ENCODE measurements at places on chromosomes 5 and 9. TPM values are rescaled to one million over a fixed set of nuclear protein-coding genes. Genes with fewer than 3 reads are reported as not detected.

DNA sequence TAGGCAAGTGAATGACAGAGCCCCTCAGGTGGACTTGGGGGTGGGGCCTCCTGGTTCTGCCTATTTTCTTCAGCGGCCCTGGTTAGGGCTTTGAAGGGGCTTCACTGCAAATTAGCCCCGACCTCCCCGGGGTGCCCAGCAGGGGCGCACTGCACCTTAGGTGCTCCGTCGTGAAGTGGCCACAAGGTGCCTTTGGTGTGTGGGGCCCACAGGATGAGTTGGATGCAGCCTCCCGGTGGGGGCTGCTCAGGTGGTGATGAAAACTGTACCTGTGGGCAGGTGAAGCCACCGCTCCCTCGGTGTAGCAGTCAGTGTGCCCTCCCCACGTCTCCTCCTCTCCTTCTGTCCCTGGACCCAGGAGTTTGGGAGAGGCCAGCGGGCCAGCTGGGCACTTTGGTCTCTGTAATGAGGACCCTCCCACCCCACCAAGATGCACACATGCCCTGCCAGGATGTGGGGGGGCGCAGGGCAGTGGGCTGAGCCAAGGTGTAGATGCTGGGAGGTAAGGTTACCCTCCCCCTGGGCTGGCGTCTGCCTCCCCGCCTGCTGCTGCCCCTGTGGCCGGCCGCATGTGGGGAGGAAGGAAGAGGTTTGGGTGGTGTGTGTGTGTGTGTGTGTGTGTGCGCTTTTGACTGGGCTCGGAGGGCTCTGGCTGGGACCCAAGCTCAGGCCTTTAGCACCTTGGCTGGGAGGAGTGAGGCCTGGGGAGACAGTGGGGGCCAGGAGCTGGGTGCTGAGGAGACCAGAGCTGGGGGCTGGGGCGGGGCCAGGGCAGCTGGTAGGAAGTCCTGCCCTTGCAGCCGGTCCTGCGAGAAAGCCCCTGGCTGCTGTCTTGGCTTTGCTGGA is 55.6 kb downstream of the RXRA start:
- H3K4me3 ChIP-seq = no peak overlapping the region
- H3K27me3 ChIP-seq = no peaks in the 10 kb centered on the region
- no peak for DNase-seq
- H3K36me3 ChIP-seq = no peaks in the 10 kb centered on the region

GRCh38 chr5:135393691-135394090 is 5.3 kb downstream of the MACROH2A1 start:
- peak; percentile 64 for DNase-seq
- peak overlapping the region; percentile 31 for H3K27ac ChIP-seq
- no peak overlapping the region for H3K4me3 ChIP-seq
- peaks cover 37% of the 10 kb centered on the region for H3K4me1 ChIP-seq
- H3K36me3 ChIP-seq = peaks cover 5% of the 10 kb centered on the region

- no peak for DNase-seq
- H3K4me1 ChIP-seq = no peaks in the 10 kb centered on the region
- H3K27me3 ChIP-seq = no peaks in the 10 kb centered on the region
- no peak overlapping the region for H3K27ac ChIP-seq
- H3K4me3 ChIP-seq = no peak overlapping the region
- peaks cover 28% of the 10 kb centered on the region for H3K36me3 ChIP-seq
Observed at GRCh38 chr5:138565100-138565821, 9.9 kb downstream of the HSPA9 start.

DNA sequence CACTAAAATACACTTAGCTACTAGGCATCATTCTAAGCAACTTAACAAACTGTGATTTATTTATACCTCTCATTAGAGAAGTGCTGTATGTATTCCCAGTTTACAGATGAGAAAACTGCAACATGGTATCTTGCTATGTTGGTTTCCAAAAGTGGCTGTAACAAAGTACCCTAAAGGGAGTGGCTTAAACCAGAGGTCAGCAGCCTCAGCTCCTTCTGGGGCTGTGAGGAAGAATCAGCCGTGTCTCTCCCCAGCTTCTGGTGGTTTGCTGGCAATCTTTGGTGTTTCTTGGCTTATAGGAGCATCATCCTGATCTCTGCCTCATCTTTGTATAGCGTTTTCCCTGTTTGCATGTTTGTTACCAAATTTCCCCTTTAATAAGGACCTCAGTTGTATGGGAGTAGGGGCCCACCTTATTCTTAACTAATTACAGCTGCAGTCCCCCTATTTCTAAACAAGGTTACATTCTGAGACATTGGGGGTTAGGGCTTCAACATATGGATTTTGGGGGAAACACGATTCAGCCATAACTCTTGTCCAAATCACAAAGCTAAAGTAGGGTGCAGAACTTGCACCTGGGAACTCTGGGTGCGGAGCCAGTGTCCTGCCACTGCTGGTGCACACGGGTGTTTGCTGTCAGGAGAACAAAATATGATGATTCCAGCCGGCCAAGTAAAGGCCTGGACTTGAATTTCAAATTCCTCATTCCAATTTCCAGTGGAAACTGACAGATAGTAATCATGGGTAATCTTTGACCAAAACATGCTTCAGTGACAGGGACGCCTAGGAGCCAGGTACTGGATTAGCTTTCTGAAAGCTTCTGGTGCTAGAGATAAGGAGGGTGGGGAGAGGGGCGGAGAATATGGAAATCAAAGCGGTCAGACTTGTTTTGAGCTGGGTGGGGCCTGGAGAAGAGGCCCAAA is 43.3 kb downstream of the RAI14 start:
- H3K36me3 ChIP-seq = no peaks in the 10 kb centered on the region
- DNase-seq = no peak
- peaks cover 3% of the 10 kb centered on the region for H3K4me1 ChIP-seq
- no peak overlapping the region for H3K27ac ChIP-seq
- H3K27me3 ChIP-seq = no peaks in the 10 kb centered on the region

GRCh38 chr9:133711428-133712220 is 26.5 kb downstream of the SARDH start:
- H3K4me3 ChIP-seq = no peak overlapping the region
- DNase-seq = peak; percentile 86
- no peaks in the 10 kb centered on the region for H3K36me3 ChIP-seq
- H3K27me3 ChIP-seq = no peaks in the 10 kb centered on the region
- peak overlapping the region; percentile 76 for H3K27ac ChIP-seq
- peaks cover 31% of the 10 kb centered on the region for H3K4me1 ChIP-seq

DNA sequence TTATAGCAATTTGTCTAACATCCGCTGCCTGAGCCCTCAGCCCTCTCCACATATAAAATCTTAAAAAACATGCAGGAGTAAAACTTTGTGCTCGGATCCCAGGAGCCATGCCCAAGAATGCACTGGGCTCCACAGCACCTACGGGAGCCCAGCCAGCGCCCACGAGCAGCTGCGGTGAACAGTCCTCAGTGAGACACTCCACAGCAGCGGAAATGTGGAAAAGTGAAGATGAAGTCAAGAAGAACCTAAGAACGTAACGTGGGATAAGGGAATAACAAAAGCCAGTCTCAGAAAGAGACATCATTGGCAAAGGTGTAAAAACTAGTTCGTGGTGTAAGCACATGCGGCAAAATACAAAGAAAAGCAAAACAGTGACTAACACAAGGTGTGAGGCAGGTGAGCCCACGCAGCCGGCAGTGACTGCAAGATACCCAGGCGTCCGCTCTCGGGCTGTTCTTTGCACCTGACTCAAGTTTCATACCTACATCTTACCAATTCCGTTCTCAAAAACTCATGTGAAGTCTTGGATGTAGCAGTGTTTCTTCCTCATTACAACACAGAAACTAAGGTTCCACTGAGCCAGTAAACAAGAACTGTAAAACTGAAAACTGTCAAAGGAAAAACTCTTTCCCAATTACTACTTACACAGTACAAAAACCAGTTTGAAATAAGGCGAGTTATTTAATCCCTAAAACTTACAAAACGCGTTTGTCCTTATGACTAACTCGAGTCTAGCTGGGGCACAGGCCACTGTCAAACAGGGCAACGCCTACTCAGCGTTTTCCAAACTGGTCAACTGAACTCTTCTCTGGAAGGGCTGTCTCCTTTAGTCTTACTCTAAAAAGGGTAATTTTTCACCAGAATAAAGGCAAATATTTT is 1.7 kb downstream of the CAMSAP1 start:
- peaks cover 11% of the 10 kb centered on the region for H3K4me1 ChIP-seq
- no peaks in the 10 kb centered on the region for H3K36me3 ChIP-seq

- no peaks in the 10 kb centered on the region for H3K36me3 ChIP-seq
- H3K27me3 ChIP-seq = peaks cover 19% of the 10 kb centered on the region
- H3K4me1 ChIP-seq = no peaks in the 10 kb centered on the region
- H3K4me3 ChIP-seq = no peak overlapping the region
- no peak overlapping the region for H3K27ac ChIP-seq
Observed at GRCh38 chr9:121450241-121450640, 49.4 kb downstream of the GGTA1 start.

PIK3R1 gene
- 36.3 TPM for total RNA-seq

GRCh38 chr9:34426347-34427074 is 31.9 kb downstream of the FAM219A start:
- no peaks in the 10 kb centered on the region for H3K27me3 ChIP-seq
- no peak overlapping the region for H3K4me3 ChIP-seq
- no peaks in the 10 kb centered on the region for H3K36me3 ChIP-seq
- DNase-seq = no peak
- H3K27ac ChIP-seq = no peak overlapping the region

GRCh38 chr5:75037106-75037505 is 15.3 kb downstream of the GCNT4 start:
- DNase-seq = peak; percentile 20
- no peak overlapping the region for H3K4me3 ChIP-seq
- no peaks in the 10 kb centered on the region for H3K36me3 ChIP-seq
- no peak overlapping the region for H3K27ac ChIP-seq
- H3K27me3 ChIP-seq = no peaks in the 10 kb centered on the region

TTLL11 gene
- 4.8 TPM for total RNA-seq

DNA sequence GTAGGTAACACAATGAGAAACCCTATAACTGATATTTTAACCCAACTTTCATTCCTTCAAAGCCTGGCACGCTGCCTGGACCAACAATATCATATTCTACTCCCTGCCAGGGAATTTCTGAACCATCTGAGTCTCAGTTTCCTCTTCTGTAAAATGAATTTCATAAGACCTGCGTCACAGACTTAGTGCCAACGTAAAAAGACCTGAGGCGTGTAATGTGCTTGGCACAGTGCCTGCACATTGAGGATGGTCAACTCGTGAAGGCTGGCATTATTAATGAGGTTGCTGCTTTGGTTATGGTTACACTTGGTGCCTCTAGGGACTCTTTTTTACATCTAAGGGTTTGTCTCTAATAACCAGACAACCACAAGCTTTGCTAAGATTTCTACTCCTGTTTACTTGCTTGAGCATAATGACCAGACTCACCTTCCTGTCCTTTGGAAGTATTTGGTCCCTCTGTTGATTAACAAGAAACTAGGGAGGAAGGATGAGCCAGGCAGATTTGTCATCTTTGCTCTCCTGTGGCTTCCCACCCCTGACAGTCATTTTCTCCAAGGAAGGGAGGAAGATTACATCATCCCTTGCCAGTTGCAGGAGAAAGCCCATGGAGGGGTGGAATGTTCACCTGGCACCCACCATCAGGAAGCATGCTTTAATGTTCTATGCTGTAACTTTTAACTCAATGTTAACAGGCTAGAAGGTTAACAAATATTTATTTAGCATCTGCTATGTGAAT is 79.0 kb downstream of the PAPPA start:
- H3K36me3 ChIP-seq = no peaks in the 10 kb centered on the region
- H3K27ac ChIP-seq = no peak overlapping the region
- H3K27me3 ChIP-seq = no peaks in the 10 kb centered on the region
- peaks cover 15% of the 10 kb centered on the region for H3K4me1 ChIP-seq

DNA sequence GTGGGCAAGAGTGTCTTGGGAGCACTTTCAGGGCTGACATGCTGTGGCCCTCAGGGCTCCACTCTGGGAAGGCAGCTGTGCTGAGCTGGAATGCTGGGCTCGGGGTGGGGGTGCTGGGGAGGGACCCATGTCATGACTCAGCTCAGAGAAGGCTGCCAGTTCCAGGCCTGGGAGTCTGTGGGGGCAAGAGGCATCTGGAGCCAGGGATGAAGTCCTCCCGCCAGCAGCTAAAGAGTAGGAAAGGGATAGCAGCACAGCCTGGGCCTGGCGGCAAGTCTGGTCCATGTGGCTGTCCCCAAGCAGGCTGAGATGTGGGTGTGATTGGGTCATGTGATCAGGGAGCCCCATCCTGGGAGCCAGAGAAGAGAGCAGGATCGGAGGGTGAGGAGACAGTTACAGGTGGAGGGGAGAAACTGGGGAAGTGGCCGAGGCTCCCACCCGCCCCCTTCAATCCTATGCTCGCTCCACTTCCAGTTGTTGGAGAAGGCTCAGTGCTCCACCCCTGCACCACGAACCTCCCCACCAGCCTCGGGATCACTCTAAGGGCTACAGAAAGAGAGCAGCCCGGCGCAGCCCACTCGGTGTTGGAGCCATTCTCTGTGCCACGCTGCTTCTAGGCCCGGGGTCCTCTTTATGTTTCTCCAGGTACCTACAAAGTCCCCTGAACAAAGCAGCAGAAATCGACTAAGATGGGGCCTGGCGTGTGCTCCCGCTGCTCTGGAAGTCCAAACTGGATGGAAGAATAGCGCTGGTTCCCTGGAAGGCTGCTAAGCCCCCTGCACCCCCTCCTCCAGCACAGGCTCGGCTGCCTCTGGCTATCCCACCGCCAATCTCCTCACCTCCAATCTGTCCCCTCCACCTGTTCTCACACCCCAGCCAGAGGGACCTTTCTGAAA is 12.0 kb downstream of the PDGFRB start:
- peak; percentile 97 for DNase-seq
- H3K4me3 ChIP-seq = no peak overlapping the region
- H3K4me1 ChIP-seq = peaks cover 78% of the 10 kb centered on the region
- peak overlapping the region; percentile 99 for H3K27ac ChIP-seq
- peaks cover 2% of the 10 kb centered on the region for H3K36me3 ChIP-seq

MOB3B gene
- total RNA-seq = under 0.01 TPM

- H3K36me3 ChIP-seq = no peaks in the 10 kb centered on the region
- H3K27me3 ChIP-seq = no peaks in the 10 kb centered on the region
- DNase-seq = no peak
- no peak overlapping the region for H3K27ac ChIP-seq
Observed at GRCh38 chr5:169826618-169827017, 153.7 kb downstream of the INSYN2B start.

ZNF169 gene
- total RNA-seq = 3.6 TPM

GABRB2 gene
- total RNA-seq = under 0.01 TPM

DNA sequence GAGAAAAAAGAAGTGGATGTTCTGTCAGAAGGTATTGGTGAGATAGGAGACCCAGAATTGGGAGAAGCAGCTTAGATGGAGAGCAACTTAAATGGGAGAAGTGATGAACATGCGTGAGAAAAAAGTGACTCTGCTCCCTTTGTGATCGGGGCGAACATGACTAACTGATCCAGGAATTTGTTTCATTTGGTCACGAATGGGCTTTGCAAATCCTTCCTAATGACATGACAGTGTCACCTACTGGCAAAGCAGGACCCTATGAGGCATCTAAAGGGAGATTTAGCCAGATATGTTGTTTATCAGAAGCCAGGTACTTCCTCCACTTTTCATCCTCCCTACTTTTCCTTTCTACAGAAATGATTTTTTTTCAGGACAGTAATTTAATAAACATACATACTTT is 787.4 kb upstream of the RGMB start:
- no peak overlapping the region for H3K4me3 ChIP-seq
- no peak overlapping the region for H3K27ac ChIP-seq
- H3K4me1 ChIP-seq = no peaks in the 10 kb centered on the region
- H3K36me3 ChIP-seq = no peaks in the 10 kb centered on the region
- no peaks in the 10 kb centered on the region for H3K27me3 ChIP-seq
- peak; percentile 21 for DNase-seq

RABL6 gene
- 59.6 TPM for total RNA-seq

FOXE1 gene
- total RNA-seq = not detected

GRCh38 chr5:17216974-17217492 is 398 bp upstream of the BASP1 start:
- H3K4me3 ChIP-seq = peak overlapping the region; percentile 39
- no peaks in the 10 kb centered on the region for H3K27me3 ChIP-seq
- peak; percentile 70 for DNase-seq
- H3K27ac ChIP-seq = no peak overlapping the region
- H3K36me3 ChIP-seq = no peaks in the 10 kb centered on the region

- H3K36me3 ChIP-seq = peaks cover 9% of the 10 kb centered on the region
- H3K4me1 ChIP-seq = peaks cover 2% of the 10 kb centered on the region
- H3K4me3 ChIP-seq = peak overlapping the region; percentile 93
- H3K27ac ChIP-seq = peak overlapping the region; percentile 57
Observed at GRCh38 chr5:6633469-6634245, 417 bp downstream of the SRD5A1 start.

UTP15 gene
- total RNA-seq = 20.8 TPM

Measured in fibroblast of lung (primary cell).